Nucleus accumbens (tissue), 56 donors: ENCODE measurements at places on chromosomes 5 and 9.

DNA sequence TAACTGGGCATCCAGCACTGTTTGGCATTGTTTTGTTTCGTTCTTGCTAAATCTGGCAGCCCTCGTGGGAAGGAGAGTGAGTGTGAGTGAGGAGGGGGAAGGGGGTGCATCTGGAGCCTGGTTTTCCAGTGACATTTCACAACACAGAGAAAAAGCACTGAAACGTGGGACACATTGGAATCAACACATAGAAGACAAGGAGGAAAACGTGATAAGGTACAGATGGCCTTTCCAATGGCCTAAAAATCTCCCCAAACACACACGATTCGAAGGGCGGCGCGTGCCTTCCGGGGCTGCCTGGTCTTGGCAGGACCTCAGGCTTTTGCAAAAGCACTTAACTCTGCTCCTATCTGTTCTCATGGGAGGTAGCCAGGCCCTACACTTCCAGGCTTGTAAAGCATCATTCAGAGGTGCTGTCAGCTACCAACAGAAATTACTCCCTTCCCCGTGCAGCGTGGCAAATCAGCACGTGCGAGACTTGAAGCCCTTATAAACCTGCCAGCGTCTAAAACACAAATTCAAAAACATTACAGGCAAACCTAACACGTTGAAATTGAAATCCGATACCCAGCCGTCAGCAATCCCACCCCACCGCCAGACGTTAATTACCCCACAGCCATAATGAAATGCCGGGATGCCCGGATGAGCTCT, 129.4 kb downstream of the OLFM1 start:
- DNase-seq: no peak

DNA sequence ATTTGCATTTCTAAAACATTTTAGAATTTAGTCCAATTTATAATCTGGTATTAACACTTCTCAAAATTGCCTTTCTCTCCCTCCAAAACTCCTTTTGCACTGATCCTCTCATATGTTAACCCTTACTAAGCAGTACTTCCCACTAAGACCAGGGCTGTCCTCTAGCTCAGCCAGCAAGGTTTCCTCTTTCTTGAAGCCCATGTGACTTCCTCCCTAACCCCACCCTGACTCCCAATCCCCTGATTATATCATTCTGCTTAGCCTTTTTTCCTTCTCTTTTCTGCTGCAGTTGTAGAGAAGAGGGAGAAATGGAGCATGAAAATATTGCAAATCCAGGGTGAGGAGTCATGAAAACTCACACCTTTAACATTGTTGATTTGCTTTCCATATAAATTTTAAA, 241.7 kb downstream of the MCTP1 start:
- no peak for DNase-seq

GRCh38 chr5:151456321-151456940, 9.0 kb downstream of the SLC36A1 start:
- DNase-seq: no peak

DNA sequence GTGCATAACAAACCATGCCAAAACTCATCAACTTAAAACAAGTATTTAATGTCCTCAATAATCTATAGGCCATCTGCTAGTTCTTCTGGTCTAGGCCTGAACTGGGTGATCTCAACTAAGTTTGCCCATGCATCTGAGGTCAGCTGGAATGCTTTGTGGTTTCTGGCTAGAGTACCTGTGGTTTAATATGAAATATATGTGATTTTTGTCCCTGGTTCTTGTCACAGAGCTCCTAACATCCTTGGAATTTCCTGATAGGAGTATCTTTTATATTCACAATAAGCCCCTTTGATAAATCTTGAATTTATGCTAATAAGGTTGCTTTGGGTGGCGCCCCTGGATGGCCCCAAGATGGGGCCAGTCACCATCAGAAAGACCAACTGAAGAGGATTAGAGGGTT, 535.9 kb downstream of the DNAH5 start:
- DNase-seq: no peak

GRCh38 chr5:160188141-160189015, 40.9 kb upstream of the FABP6 start:
- DNase-seq: no peak

- no peak for DNase-seq
Measured at GRCh38 chr9:33143241-33143661, 23.9 kb downstream of the B4GALT1 start.

- DNase-seq: no peak
Measured at GRCh38 chr5:67085616-67086015, 111.0 kb downstream of the CD180 start.

GRCh38 chr9:21711504-21711903, 90.9 kb upstream of the MTAP start:
- DNase-seq: no peak
